NCI-H446 treated with DMSO at 0.1 percent for 48 hours (cell line): ENCODE measurements at places on chromosomes 12 and 14.

- no peak for DNase-seq
Observed at GRCh38 chr12:94637390-94638113, 12.8 kb downstream of the TMCC3 start.

- DNase-seq, result no peak
Observed at GRCh38 chr12:26971963-26972362, 33.7 kb downstream of the FGFR1OP2 start.

- DNase-seq, result no peak
Observed at GRCh38 chr12:86634456-86635410, 378.5 kb upstream of the MGAT4C start.

GRCh38 chr14:37819155-37820015 lies 224.0 kb downstream of the TTC6 start:
- no peak for DNase-seq

GRCh38 chr12:59637692-59638070 lies 41.9 kb downstream of the SLC16A7 start:
- DNase-seq, result no peak

DNA sequence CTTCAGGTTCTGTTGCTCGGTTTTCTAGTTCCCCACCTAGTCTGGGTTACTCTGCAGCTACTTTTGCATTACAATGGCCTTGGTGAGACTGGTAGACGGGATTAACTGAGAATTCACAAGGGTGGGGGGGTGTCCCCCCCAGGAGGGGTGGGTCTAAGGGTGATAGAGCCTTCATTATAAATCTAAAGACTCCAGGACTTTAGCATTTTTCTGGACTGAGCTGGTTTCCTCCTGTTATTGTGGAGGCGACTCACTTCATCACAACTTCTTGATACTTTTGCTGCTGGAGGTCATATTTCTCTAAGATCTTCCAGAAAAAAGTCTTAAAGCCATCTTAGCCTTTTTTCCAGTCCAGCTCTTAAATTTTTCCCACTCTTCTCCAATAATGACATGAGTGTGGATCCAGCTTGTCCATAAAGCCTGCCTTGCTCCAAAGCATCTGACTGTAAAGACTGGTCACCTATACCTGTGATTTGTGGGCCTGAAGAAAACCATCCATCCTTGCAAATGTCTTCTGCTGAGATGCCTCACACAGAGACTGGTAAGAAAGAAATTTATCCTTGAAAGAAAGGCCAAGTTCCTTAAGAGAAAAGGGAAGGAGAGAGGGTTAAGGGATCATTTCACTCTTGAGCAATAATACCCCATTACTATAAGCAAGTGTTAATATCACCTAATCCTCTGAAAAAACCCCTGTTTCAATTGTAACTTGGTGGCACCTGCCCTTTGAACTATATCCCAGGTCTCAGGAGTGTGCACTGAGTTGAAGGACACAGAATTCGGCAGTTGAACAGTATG lies 19.7 kb upstream of the SLC2A14 start:
- DNase-seq, result no peak

DNA sequence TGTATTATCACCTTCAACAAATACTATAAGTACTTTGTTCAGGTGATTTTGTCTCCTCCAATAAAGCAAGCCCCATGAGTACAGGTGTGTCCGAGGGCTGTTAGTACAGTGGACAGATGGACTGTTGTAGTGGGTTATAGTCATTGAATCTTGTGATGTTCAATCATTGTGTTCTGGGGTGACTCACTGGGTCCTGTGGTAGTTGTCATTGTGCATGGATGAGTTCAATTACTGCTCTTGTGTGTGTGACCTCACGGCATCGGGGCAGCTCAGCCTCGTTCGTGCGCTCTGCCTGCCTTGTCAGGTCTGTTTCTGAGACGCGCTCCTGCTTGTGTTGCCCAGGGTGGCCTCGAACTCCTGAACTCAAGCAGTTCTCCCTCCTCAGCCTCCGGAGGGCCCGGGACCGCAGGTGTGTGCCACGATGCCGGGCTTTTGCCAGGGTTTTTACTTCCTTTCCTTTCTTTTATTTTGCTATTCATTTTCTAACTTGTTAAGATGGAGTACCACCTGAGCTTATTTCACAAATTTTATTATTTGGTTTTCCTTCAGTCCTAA lies 72.2 kb downstream of the DDX51 start:
- DNase-seq, result no peak
